Activated CD4-positive, alpha-beta memory T cell treated with anti-CD3 and anti-CD28 coated beads for 36 hours (primary cell): ENCODE measurements at places on chromosomes 4 and X.

DNA sequence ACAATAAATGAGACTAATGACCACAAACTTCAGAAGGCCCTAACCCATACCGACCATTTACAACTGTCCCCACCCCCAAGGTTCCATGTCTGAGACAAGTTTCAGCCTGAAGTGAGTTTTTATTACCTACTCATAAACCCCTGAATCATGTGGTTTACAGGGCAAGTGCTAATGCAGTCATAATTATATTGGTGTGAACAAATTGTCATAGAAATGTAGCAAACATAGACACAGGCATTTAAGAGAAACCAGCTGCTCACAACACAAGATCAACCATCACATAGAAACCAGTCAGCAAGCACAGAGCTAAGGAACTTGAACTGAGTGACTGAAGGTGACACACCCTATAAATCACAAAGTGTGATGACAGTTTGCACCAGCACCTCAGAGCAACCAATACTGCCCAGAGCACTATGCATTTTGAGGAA, 173.8 kb upstream of the MID1 start:
- DNase-seq: no peak

DNA sequence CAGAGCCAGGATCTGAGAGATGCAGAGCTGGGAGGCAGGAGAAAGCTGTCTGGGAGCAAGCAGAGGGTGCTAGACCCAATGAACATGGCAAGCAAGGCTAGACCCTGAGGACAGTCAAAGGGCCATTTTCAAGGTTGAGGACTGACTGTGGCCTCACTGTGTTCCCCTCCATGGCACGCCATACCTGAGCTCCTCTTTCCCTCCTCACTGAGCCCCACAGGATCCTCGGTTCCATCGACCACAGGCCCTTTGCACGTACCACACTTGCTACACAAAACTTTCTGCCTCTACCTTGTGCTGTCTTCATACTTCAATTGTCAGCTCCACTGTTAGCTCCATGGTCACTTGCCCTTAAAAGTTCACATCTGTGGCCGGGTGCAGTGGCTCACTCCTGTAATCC, 45.5 kb upstream of the CD99 start:
- DNase-seq: no peak

GRCh38 chr4:7461230-7461629, 26.5 kb upstream of the PSAPL1 start:
- no peak for DNase-seq

DNA sequence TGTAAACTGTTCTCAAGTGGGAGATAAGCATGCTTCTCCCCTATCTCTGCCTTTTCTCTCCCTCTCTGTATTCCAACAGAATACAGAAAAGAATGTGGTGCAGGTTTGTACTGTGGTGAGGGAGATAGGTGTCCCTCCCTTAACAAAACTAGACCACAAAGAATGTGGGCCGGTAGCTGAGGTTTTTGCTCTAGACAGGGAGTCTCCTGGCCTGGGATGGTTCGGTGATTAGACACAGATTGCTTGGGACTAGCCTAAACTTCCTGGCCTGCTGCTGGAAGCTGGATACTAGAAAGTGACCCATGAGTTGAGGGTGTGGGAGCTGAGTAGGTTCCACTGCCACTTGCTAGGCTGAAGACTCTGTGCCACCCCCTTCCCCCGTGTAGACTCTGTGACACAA, 143.0 kb downstream of the CXXC4 start:
- DNase-seq: no peak

- no peak for DNase-seq
Observed at GRCh38 chr4:99144070-99144469, at the start of gene ADH4. Gene ADH4, minus strand, starts transcription at chr4:99144297. Its CDS starts 75 bp downstream, at chr4:99144222.

DNA sequence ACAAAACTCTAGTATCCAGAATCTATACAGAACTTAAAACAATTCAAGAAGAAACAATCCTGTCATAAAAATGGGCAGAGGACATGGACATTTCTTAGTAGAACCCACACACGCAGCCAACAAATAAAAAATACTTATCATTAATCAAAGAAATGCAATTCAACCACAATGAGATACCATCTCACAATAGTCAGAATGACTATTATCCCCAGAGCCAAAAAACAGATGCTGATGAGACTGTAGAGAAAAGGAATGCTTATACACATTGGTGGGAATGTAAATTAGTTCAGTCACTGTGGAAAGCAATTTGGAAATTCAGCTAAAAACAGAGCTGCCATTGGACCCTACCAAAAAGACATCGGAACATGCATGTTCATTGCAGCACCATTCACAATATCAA, 37.9 kb downstream of the RAB40AL start:
- no peak for DNase-seq

GRCh38 chr4:184802697-184803015, 23.1 kb downstream of the ACSL1 start:
- DNase-seq: no peak

- peak; percentile 73 for DNase-seq
Observed at GRCh38 chrX:129957241-129958082, 25.0 kb upstream of the BCORL1 start.

- no peak for DNase-seq
Observed at GRCh38 chr4:253936-254756, 51.1 kb downstream of the ZNF732 start.

GRCh38 chr4:184950117-184950830, 68.0 kb upstream of the HELT start:
- no peak for DNase-seq

GRCh38 chr4:37685823-37686372, 278 bp downstream of the RELL1 start:
- DNase-seq: peak; percentile 57

DNA sequence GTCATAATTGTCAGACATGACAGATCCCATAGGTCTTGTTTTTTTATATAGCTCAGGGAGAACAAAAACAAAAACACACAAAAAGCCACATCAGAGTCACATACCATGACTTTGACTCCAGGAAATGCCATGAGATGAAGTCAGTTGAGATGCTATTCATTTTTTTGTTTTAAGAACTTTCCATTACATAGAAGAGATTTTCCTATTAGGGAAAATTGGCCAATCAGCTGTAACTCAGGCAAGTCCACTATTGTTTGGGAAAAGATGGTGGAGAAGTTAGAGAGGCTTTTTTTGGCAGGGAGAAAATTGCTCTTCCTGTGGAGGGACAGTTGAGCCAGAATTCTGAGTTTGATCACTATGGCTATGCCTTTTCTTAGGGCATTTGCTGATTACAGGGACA, 72.6 kb downstream of the SMARCA5 start:
- no peak for DNase-seq

GRCh38 chrX:47877327-47877726, 40.6 kb downstream of the ZNF81 start:
- DNase-seq: no peak

DNA sequence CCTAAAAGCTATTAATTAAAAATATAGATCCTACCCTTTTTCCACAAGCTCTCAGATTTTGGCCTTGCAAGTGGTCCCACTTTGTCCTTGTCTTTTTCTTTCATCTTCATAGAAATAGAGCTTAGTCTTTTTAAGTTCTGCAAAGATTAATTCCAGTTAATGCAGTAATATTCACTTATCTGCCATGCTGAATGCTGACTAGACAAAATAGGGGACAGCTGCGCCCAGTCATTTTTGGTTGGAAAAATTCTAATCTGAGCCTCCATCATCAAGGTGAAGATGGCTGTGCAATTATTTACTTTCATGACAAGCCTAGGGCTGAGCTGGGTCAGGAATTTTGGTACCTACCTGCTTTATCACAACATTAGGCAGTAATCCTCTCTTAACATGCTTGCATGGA, 241.3 kb upstream of the CXorf66 start:
- DNase-seq: no peak

GRCh38 chrX:137425986-137426385, 139.9 kb upstream of the ZIC3 start:
- DNase-seq: no peak

DNA sequence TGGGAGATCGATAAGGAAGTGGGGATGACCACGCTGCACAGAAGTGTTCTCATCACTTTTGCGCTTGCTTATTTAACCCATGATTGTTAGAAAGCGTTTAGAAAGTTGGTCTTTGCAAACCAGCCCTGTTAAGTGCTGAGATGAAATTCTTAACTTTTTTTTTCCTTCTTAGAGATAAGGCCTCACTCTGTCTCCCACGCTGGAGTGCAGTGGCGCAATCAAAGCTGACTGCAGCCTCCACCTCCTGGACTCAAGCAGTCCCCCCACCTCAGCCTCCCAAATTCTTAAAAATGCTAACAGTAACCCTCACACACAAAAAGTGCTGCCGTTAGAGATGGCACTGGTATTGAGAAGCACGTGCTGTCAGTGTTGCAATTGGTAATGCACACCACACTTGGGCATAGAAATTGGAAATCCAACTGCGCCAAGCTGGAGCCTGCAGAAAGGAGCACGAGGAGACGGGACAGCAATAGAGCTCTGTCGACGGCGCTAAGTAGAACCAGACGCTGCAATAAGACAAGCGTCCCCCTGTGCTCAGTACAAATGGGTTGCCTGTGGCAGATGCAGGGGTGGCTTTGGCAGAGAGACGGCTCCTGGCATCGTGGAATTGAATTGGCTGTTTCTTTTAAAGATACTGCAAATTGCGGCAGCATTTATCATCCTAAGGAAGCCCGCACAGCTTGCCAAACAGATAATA, 113.4 kb downstream of the TBL1X start:
- DNase-seq: no peak

DNA sequence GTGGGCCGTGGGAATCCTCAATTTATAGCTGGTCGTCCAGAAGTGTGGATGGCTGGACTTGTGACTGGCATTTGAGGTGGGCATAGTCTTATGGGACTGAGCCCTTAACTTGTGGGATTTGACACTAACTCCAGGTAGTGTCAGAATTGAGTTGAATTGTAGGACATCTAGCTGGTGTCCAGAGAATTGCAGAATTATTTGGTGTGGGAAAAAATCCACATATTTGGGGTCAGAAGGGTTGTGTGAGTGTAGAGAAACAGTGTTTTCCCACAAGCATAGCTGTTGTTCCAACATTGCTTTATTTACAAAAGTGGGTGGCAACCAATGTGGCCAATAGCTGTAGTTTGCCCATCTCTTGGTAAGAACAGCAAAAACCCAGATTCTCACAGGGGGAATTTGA, 91.3 kb downstream of the MOSPD2 start:
- DNase-seq: no peak

- no peak for DNase-seq
Observed at GRCh38 chr4:64216741-64217140, 192.5 kb downstream of the TECRL start.

- no peak for DNase-seq
Observed at GRCh38 chr4:25769251-25769650, 93.5 kb downstream of the SEL1L3 start.
